Breast epithelium (tissue), 4 donors: ENCODE measurements at places on chromosomes 2 and 18. TPM values are rescaled to one million over a fixed set of nuclear protein-coding genes. Genes with fewer than 3 reads are reported as not detected.

GALNT14 gene
- total RNA-seq, result 0.16 TPM

UGP2 gene
- total RNA-seq, result 337 TPM

VWA3B gene
- total RNA-seq, result not detected

IL1RL1 gene
- total RNA-seq, result 12.1 TPM

AQP12A gene
- not detected for total RNA-seq

CPLX4 gene
- not detected for total RNA-seq

CAPN14 gene
- 0.16 TPM for total RNA-seq

GNLY gene
- 2.6 TPM for total RNA-seq

CXCR4 gene
- total RNA-seq, result 25.8 TPM

SPP2 gene
- total RNA-seq, result not detected

GAREM2 gene
- 2.0 TPM for total RNA-seq

SERPINB13 gene
- not detected for total RNA-seq

FOSL2 gene
- 116 TPM for total RNA-seq

TGFBRAP1 gene
- 28.5 TPM for total RNA-seq

RAX gene
- total RNA-seq, result not detected
